Mucosa of descending colon (tissue), 3 donors: ENCODE measurements at places on chromosomes 6 and 20.

- peak; percentile 20 for DNase-seq
Observed at GRCh38 chr6:141562851-141563763, 569.6 kb upstream of the GJE1 start.

- DNase-seq: no peak
Observed at GRCh38 chr20:4681401-4681800, 40.3 kb upstream of the PRND start.

- no peak for DNase-seq
Observed at GRCh38 chr20:14877301-14878028, 540.1 kb upstream of the FLRT3 start.

- no peak for DNase-seq
Observed at GRCh38 chr6:159946912-159947311, 22.0 kb upstream of the IGF2R start.

GRCh38 chr20:13286052-13286451 lies 65.0 kb downstream of the ISM1 start:
- no peak for DNase-seq

- no peak for DNase-seq
Observed at GRCh38 chr6:52142556-52142955, 43.6 kb upstream of the IL17A start.

DNA sequence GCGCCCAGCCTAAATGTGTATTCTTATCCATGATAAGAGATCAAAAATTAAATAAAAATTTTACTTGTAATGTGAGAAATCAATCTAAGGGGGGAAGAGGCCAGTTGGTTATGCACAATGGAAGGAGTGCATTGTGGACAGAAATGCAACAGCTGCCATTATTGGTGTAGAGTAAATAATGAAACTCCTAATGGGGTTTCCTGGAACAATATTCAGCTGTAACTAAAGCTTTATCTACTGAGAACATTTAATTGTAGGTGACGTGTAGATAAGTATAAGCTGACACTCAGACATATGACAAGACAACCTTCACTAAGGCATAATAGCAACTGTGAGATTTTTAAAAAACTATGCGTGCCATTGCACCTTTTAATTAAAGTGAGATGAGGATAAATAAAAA lies 71.4 kb downstream of the CEP57L1 start:
- no peak for DNase-seq

DNA sequence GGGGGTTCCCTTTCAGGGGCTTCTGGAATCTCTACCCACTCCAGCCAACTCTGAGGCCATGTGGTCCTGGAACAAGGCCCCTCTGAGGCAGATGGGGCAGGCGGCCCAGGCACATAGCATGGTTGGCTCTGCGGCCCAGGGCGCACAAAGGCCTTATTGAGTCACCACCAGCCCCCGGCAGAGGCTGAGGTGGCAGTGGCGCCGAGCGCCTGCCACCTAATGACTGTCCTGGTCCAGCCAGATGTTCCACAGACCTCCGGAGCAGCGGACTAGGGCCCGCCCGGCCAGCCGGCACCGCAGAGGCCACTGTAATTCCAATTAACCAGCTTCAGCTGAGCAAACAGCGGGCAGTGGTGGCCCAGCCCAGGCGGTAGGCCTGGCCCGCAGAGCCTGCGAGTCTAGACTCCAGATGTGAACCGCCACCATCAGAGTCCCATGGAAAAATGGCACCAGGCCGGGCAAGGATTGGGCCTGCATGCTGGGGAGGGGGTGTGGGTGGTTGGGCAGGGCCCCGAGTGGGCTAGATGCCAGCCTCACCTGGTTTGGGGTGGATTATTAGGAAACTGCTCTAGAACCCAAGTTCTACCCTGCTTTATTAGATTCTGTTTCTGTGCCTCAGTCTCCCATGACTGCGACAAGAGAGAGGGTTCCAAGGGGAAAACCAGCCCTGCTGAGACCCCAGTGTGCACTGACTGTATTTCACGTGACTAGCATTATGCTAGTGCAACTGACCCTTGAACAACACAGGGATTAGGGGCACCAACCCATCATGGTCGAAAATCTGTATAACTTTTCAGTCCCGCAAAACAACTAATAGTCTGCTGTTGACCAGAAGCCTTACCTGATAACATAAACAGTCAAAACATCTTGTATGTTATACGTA lies 34.1 kb upstream of the ID1 start:
- no peak for DNase-seq

GRCh38 chr6:43058531-43058930 lies 703 bp downstream of the MRPL2 start:
- DNase-seq: no peak

GRCh38 chr6:56695702-56696101 lies 53.0 kb upstream of the DST start:
- DNase-seq: no peak

GRCh38 chr6:22442826-22443225 lies 126.5 kb upstream of the HDGFL1 start:
- DNase-seq: no peak

GRCh38 chr6:151110576-151110905 lies 129.2 kb upstream of the AKAP12 start:
- no peak for DNase-seq

DNA sequence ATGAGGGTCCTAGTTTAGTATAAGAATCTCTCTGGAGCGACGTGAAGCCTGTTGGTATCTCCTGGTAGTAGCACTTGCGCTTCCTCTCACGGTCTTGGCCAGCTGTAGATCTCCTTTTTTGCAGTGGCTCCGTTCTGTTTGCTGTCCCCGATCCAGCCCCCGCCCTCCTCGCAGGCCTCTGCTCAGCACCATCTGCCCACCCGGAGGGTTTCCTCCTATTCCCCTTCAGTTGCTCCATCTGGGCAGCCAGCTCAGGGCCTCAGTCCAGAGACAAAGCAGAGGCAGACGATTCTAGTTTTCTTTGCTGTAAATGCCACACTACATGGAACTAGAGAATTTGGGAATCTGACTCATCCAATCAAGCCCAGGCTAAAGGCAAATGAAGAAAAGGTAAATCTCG lies 126.6 kb downstream of the TIAM2 start:
- no peak for DNase-seq

DNA sequence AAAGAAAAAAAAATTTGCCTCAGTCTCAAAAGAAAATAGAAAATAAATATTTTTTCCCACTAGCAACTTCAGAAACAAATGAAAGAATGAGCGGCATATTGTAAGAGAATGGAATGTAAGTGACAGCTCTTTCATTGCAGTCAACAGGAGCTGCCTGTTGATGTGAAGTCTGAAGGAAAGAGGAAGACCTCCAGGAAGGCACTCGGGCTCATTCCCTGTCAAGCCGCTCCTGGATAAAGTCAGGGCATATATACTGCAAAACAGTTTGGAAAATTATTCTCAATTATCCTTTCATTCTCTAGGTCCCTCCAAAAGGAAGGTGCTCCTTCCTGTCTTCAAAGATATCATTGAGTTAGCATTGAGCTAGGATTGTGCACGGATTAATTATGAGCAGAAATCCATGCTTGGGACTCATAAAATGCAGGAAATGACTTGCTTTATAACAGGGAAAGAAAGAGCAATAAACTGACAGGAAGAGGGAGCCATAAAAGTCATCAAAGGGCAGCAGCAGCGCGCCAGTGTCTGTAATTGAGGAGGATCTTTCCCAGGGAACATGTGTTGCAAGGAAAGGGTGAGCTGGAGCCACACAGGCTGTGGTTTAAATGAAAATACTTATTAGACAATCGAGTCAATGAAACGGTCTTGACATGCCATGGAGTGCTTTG lies 218.2 kb downstream of the C6orf118 start:
- DNase-seq: no peak

DNA sequence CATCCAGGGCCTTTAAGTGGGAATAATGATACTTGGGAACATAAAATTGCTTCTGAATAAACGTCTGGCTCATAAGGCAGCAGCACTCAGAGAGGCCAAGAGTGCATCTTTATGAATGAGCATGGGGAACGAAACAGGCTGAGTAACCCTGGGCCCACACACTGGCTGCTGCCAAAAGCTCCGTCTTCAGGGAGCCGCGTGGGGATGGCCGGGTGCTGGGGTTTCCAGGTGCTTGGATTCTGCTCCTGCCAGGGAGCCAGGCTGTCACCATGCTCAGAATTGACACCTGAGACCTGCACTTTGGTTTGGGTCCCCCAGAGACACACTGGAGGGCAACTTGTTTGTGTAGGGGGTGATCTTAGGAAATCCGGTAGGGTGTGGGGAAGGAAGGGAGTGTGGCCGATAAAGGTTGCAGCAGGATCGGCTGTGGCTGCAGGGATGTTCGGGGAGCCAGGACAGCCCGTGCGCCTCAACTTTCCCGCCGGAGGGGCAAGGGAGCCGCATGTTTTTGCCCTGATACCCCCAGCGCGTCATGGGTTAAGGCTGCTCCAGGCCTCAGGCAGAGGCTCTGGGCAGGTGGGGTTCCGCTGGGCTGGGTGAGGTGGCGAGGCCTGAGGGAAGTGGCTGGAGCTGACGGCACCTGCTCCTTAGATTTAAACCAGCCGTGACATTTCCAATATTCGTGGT lies 101.8 kb downstream of the YTHDF1 start:
- DNase-seq: peak; percentile 29

- DNase-seq: no peak
Observed at GRCh38 chr20:2135013-2135412, 33.4 kb downstream of the STK35 start.

- no peak for DNase-seq
Observed at GRCh38 chr20:16898433-16898832, 150.3 kb downstream of the OTOR start.

DNA sequence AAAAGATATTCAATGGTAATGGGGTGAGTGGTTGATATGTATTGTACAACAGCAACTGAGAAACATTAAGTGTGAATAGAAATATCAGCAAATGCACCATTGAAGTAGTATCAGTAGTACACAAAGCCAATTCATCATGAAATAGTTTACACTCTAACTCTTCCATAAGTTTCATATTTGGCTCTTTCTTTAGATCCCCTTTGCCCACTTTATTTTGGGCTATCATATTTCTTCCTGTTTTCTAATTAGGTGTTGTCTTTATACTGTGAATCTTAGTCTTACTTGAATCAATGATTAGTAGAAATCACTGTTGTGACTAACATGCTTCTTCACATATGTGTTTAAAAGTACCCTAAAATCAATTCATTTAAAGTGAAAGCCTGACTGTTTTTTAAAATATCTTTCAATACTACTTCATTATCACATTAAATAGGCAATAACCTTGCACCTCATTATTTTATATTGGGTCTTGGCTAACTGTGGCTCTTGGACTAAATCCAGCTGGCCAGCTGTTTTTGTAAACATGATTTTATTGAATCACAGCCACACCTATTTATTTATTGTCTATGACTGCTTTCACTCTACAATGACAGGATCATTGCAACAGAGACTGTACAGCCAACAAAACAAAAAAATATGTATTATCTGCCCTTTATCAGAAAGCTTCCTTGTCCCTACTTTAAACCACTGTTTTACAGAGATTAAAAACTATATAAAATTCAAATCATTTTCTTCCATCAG lies 38.9 kb downstream of the EYS start:
- no peak for DNase-seq

GRCh38 chr20:8812817-8813216 lies 256.1 kb upstream of the PLCB4 start:
- no peak for DNase-seq

- DNase-seq: no peak
Observed at GRCh38 chr6:25392372-25392771, 113.2 kb downstream of the CARMIL1 start.

DNA sequence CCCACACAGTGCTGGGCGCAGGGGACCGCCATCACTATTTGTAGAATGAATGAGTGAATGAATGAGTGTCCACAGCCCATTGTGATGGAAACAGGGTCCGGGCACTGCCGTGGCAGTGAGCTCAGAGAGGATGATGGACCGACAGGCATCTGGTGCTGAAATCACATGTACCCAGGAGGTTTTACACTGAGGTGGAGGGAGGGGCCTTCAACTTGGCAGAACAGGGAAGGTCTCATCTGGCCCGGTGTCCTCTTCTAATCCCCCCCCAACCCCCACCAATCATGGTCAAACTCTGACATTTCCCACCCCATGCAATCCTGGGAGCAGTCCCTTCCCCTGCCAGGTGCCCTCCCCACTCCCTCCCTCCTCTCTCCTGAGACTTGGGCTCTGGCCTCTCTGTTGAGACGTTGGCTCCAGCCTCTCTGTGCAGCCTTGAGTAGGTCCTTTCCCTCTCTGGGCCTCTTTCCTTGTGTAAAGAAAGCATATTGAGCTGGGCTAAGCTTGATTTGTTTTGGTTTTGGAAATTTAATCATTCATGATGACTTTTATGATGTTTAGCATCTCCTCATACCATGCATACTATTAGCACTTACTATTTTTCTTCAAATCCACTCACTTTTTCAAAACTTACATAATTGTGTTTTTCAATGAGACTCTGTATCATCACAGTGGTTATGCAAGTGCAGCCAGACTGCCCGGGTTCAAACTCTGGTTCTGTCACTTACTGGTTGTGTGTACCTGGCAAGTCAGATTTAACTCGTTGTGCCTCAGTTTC lies 10.8 kb downstream of the KIAA1755 start:
- DNase-seq: no peak

DNA sequence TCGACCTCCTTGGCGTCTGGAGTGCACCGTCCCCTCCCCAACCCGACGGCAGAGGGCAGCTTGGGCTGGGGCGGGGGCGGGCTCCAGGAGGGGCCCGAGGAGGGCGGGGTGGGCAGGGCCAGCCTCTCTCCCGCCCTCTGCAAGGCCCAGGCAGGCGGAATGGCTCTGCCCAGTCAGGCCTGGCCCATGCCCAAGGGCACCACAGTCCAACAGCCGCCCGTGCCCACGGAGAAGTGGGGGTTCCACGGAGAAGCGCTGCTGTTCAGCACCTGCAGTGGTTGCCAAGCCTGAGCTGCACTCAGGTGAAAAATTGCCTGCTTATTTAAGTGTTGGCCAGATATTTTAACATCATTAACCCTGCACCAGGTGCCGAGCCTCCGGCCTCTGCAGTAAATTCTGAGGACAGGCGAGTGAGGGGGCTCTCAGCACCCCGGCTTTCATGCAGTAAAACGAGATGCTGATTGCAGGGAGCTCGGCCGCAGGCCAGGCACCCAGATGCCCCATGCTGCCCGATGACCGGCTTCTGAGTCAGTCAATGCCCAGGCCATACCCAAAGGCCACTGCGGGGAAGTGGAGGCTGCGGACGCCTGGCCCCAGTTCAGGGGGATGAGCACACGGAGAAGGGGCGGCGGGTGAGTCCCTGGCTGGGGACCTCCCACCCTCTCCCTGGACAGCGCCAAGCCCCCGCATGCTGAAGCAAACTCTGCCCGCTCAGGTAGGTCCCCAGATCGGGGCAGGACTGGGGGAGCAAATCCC lies at the start of gene SRMS:
TSS of gene SRMS (minus strand) at position 25 of the 756 bp plus-strand sequence. CDS start 286 bp downstream, outside the sequence.
- DNase-seq: no peak

GRCh38 chr6:52098721-52099120 lies 11.3 kb upstream of the PKHD1 start:
- DNase-seq: no peak

GRCh38 chr6:75819776-75820487 lies 70.9 kb downstream of the MYO6 start:
- no peak for DNase-seq
